ENCODE measurements at places on chromosomes 2 and 18. TPM values are rescaled to one million over a fixed set of nuclear protein-coding genes. Genes with fewer than 3 reads are reported as not detected.

Gene ABCB11
- not detected for total RNA-seq

Gene GMPPA
- total RNA-seq = 43.7 TPM

Gene RAB11FIP5
- total RNA-seq = 27.6 TPM

Gene ABCG8
- total RNA-seq = not detected

Gene LIMS3
- 0.20 TPM for total RNA-seq

Gene XIRP2
- total RNA-seq = 1.8 TPM

Gene SERPINB11
- not detected for total RNA-seq

Gene TPO
- total RNA-seq = not detected

Gene ELOA2
- not detected for total RNA-seq

Gene CPO
- under 0.01 TPM for total RNA-seq

Gene VWA3B
- not detected for total RNA-seq

Gene SAG
- total RNA-seq = not detected

Gene STAT1
- total RNA-seq = 104 TPM

Gene CDH7
- not detected for total RNA-seq

Gene FOXI3
- total RNA-seq = not detected

Gene AQP12B
- not detected for total RNA-seq

Data from subcutaneous preadipocyte (primary cell).